ENCODE measurements at places on chromosomes 4 and X. TPM values are rescaled to one million over a fixed set of nuclear protein-coding genes. Genes with fewer than 3 reads are reported as not detected.

PPP1R2C gene
- not detected for total RNA-seq

CENPVL1 gene
- total RNA-seq = not detected

RBM47 gene
- total RNA-seq = 21.3 TPM

TBX22 gene
- total RNA-seq = not detected

TMEM156 gene
- 24.9 TPM for total RNA-seq

BEX5 gene
- not detected for total RNA-seq

ANKRD50 gene
- total RNA-seq = 4.8 TPM

USP17L19 gene
- total RNA-seq = not detected

DDX53 gene
- not detected for total RNA-seq

WAS gene
- total RNA-seq = not detected

CORIN gene
- total RNA-seq = not detected

YIPF7 gene
- not detected for total RNA-seq

GABRA4 gene
- not detected for total RNA-seq

GAGE12J gene
- total RNA-seq = not detected

SLC9B1 gene
- not detected for total RNA-seq

CCDC110 gene
- total RNA-seq = not detected

KLF8 gene
- not detected for total RNA-seq

MANBA gene
- total RNA-seq = 10.8 TPM

CSAG3 gene
- total RNA-seq = not detected

GSX2 gene
- not detected for total RNA-seq

LGI2 gene
- total RNA-seq = 0.25 TPM

CACNA1F gene
- not detected for total RNA-seq

SPANXA1 gene
- total RNA-seq = not detected

TDO2 gene
- 0.94 TPM for total RNA-seq

ZNF330 gene
- total RNA-seq = 25.5 TPM

KIAA1210 gene
- total RNA-seq = not detected

IL1RAPL1 gene
- total RNA-seq = not detected

IQSEC2 gene
- 31.0 TPM for total RNA-seq

DDX60 gene
- 4.2 TPM for total RNA-seq

IL1RAPL2 gene
- total RNA-seq = not detected

MAGEC1 gene
- total RNA-seq = 0.02 TPM

HTATSF1 gene
- total RNA-seq = 59.3 TPM

NUDT10 gene
- total RNA-seq = 0.62 TPM

SH2D1A gene
- not detected for total RNA-seq

USP17L28 gene
- total RNA-seq = not detected

UCHL1 gene
- 981 TPM for total RNA-seq

SPIN4 gene
- total RNA-seq = 2.3 TPM

TLR6 gene
- 3.6 TPM for total RNA-seq

CLNK gene
- not detected for total RNA-seq

BTK gene
- 0.08 TPM for total RNA-seq

CT47B1 gene
- total RNA-seq = not detected

TCEAL6 gene
- total RNA-seq = not detected

TMEM150C gene
- total RNA-seq = 0.85 TPM

DEFB131A gene
- total RNA-seq = not detected

PLK4 gene
- 15.4 TPM for total RNA-seq

UGT2B15 gene
- total RNA-seq = not detected

SSX4B gene
- not detected for total RNA-seq

AKAP17A gene
- total RNA-seq = 38.6 TPM

ADAMTS3 gene
- total RNA-seq = 0.06 TPM
